ENCODE measurements at places on chromosomes 4 and X.

DNA sequence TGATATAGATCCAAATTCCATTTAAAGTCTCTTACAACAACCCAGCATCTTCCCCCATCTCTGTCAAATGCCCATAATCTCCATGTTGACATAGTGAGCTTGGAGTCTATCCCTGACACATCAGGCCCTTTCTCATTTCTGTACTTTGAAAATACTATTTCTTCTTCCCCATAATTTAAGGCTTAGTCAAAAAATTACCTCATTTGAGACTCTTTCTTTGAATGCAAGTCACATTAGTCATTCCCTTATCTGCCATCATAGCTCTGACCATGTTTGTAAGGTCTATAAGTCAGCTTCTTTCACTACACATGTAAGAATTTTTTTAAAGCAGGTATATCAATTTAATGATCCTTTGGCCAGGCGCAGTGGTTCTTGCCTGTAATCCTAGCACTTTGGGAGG is 99.9 kb downstream of the DDX60 start:
- peak; percentile 25 for DNase-seq

DNA sequence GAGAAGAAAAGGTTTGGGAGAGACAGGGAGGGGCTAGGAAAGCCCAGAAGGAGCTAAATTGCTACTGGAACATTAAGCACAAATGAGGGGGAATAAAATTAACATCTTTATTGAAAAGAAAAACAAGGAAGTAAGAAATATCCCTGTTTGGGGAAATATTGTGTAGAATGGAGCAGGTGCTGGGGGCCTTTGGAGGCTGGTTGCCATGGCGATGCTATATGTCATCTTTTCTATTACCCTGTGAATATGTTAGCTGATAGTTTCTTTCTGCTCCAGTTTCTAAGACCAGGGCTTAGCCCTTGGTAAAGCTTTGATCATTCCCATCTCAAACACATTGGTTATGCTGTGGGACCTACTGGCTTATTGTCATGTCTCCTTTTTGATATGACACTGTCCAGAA is 28.7 kb downstream of the TMEM31 start:
- DNase-seq = no peak

DNA sequence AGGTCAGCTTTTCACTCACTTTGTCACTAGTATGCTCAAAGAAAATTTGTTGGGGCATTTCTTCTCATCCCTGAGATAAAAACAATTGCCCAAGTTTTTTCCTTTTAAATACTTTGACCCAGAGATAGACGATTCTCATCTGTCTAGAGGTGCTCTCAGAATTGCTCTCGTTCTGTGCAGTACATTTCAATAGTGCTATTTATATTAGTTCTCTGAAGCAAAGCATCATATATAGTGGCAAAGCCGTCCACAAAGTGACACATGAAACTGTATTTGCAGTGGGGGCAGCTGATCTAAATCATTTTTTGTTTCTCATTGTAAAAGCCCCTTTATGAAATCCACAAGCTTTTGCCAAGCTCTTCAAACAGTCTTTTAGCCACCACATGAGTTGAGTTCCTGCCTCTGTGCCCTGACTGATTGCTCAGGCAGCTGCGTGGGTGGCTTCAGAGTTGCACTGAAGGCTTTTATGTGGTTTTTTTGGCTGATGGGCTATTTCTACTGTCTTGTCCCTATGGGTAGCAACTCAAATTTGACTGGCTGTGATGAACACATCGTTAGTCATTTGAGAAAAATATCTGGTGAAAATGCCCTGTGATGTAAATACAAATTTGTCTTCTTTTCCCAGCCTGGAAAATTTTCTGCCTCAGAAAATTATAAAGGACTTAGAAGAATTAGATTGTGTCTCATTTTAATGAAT is 119.1 kb upstream of the OTUD4 start:
- no peak for DNase-seq

DNA sequence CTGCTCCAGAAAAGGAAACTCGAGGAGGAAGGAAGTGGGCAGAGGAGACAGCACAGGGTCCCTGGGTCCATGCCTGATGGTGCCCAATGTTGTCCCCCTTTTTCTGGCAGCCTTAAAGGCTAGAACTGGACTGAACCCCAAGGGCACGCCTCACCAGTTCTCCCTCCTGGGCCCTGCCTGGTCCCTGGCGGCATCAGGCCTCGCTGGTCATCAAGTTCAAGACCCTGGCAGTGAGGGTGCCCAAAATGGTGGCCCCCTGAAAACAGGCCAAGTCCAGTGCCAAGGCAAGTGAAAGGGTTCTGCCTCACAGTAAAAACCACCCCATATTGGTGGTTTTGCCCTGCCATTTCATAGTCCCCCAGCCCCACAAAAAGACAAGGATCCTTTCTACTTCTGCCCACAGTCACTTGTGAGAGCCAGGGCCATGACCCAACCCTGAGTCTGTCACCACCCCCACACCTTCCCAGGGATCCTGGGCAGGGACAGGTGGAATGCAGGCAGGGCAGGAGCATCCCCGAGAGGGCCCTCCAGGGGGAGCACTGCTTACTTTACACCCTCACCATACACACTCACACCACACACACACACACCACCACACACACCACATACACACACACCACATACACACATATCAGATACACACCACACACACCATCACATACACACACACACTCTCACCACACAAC is 107.6 kb downstream of the DCTD start:
- no peak for DNase-seq

DNA sequence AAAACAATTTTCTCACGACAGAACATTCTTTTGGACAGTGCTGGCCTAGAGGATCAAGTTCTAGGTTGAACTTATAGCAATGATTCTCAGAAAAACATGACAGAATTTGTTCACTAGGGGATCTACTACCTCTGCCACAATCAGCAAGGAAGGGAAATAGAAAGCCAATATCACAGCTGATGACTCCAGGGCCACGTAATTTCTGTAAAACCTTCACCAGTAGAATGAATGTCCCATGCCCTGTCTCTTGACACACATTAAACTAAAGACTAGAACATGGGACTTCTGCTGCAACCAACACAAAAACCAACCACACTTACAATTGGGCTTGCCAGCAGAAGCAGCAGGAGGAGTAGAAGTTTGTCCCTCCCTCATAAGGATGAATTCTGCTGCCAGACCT is 86.0 kb upstream of the NPFFR2 start:
- DNase-seq = no peak

DNA sequence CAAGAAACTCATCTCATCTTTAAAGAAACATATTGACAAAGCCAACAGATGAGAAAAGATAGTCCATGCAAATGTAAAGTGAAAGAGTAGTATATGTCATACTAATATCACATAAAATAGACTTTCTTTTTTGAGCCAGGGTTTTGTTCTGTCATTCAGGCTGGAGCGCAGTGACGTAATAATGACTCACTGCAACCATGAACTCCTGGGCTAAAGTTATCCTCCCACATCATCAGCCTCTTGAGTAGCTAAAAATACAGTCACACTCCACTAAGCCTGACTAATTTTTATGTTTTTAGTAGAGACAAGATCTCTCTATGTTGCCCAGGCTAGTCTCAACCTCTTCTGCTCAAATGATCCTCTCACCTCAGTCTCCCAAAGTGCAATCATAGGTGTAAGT is 51.8 kb upstream of the TRAM1L1 start:
- DNase-seq = peak; percentile 9

- no peak for DNase-seq
Measured at GRCh38 chr4:158129694-158130093, 43.1 kb downstream of the GASK1B start.

DNA sequence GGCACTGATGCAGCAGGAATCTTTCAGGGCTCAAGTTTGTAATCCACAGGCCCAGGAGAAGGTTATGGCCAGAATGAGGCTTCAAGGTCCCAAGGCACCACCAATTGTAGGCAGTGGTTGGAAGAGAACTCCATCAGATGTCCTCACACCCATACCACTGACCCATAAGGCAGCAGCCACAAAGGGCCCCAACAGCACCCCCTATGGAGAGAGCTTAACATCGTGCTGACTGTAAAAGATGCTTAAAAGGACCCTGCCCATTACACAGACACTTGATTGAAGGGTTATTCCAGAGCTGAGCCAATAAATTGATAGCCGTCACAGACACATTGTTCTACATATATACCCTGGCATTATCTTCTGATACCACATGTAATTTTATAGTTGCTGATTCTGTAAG is 113.7 kb downstream of the SOWAHB start:
- DNase-seq = no peak

GRCh38 chr4:78669453-78669852 is 106.7 kb upstream of the BMP2K start:
- DNase-seq = peak; percentile 17

DNA sequence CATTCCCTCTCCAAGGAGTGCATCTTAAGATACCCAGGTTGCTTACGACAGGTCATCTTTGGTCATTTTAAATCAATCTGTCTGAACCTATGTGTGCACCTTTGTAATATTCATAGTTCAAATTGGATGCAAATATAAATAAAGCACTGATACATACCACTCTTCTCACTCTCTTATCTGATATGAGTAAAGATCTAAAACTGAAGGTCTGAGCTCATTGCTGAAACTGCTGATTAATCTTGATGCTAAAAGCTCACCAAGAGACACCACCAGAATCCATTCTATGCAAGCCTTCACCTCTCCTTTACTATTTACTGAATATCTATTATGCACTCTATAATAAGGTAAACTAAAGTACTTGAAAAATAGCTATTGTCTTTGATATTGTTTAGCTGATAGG is 16.6 kb downstream of the HSD17B13 start:
- no peak for DNase-seq

GRCh38 chr4:1326751-1327525 is 20.1 kb upstream of the UVSSA start:
- no peak for DNase-seq

- DNase-seq = no peak
Measured at GRCh38 chr4:21046141-21046540, 345.9 kb downstream of the PACRGL start.

- peak; percentile 42 for DNase-seq
Measured at GRCh38 chr4:154779362-154779947, 1.6 kb upstream of the RBM46 start.

- no peak for DNase-seq
Measured at GRCh38 chr4:13535708-13536361, 8.5 kb downstream of the NKX3-2 start.

DNA sequence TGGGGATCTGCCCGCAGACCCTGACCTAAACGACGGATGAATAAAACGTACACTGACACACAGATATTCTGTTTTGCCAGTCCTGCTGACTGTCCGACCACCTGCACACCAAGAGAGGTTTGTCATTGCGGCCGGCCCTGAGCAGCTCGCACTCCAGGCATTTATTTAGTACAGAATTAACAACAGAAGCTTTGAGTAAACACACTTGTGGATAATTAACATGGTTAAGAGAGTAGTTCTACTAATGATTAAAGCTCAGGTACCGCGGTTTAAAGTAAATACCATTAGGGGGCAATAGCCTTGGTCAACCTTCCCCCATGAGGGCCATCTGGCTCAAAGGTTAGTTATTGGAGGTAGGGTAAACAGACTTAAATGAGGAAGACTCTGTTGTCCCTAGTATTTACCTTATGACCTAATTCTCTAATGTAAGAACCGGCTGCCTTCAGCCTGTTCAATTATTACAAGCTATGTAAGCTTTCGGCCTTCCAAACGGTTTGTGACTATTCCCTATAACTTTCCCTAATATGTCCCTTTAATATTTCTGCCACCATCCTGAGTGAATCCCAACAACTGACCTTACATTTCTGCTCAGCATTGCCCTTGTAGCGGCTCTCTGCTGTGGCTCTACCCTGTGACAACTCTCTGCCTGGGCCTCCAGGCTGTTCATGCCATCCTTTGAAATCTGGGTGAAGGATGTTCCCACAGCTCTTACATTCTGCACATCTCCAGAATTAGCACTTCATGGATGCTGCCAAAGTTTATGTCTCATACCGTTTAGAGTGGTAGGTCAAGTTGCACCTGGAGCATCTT is 46.9 kb upstream of the SYTL5 start:
- no peak for DNase-seq

DNA sequence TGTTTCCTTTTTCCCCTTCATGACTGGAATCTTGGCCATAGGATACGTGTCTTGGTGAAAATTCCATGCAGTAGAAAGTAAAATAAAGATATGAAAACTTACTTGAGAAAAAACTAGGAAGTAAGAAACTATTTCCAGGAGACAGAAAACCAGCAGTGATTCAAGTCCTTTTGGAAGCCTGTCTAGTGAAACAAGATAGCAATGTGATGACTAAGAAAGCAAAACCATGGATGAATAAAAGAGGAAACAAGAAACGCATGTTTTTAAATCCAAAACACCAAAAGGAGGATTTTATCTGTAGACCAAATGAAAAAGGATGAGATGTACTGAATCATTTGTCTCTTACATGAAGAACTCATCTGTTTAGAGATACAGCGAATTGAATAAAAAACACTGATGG is 1430.0 kb downstream of the ARAP2 start:
- no peak for DNase-seq

- no peak for DNase-seq
Measured at GRCh38 chr4:51918251-51918650, 75.3 kb downstream of the DCUN1D4 start.

GRCh38 chrX:45329217-45329616 is 128.5 kb upstream of the DIPK2B start:
- DNase-seq = no peak

GRCh38 chrX:133789829-133790228 is 195.6 kb downstream of the GPC3 start:
- DNase-seq = no peak

DNA sequence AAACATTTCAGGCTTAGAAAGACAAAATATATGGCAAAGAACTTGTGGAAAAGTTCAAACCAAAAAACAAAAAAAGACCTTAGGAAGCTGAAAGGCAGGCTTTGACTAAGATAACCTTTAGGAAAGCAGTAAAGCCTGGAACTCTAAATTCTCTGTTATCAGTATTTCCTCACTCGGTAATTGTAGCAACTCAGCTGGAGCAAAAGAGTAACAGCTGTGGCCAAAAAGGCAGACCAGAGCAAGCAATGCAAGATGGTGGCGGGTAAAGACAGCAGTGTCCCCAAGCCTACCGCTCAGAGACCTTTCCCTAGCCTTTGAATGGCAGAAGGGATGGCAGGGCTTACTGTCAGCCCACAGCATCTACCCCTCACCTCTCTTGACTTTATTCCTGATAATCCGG is 63.1 kb upstream of the KLHL13 start:
- DNase-seq = no peak

GRCh38 chr4:150826306-150826705 is 188.8 kb downstream of the LRBA start:
- DNase-seq = no peak

GRCh38 chr4:2075987-2076907 is 17.1 kb downstream of the NAT8L start:
- no peak for DNase-seq

GRCh38 chr4:182921608-182922007 is 4.4 kb upstream of the DCTD start:
- DNase-seq = no peak

GRCh38 chr4:25059791-25060190 is 29.0 kb upstream of the LGI2 start:
- DNase-seq = no peak

DNA sequence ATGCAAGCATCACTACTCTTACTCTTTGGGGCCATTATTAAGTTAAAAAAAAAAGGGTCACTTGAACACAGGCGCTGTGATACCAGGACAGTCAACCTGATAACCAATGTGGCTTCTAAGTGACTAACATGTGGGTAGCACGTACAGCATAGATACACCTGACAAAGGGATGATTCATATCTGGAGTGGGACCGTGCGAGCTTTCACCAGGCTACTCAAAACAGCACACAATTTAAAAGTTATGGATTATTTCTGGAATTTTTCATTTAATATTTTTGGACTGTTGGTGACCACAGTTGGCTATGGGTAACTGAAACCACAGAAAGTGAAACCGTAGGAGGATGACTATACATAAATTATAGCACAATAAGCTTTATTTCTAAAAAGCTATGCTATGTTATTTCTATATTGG is 113.8 kb upstream of the STIM2 start:
- no peak for DNase-seq
